ENCODE measurements at places on chromosomes 2 and 18. TPM values are rescaled to one million over a fixed set of nuclear protein-coding genes. Genes with fewer than 3 reads are reported as not detected.

Gene DQX1
- total RNA-seq: 0.98 TPM

Gene CRYBA2
- not detected for total RNA-seq

Gene SNX17
- 90.5 TPM for total RNA-seq

Gene FSHR
- total RNA-seq: not detected

Gene GCFC2
- total RNA-seq: 20.1 TPM

Gene SLC66A2
- 44.9 TPM for total RNA-seq

Gene CCDC74B
- total RNA-seq: 3.2 TPM

DNA sequence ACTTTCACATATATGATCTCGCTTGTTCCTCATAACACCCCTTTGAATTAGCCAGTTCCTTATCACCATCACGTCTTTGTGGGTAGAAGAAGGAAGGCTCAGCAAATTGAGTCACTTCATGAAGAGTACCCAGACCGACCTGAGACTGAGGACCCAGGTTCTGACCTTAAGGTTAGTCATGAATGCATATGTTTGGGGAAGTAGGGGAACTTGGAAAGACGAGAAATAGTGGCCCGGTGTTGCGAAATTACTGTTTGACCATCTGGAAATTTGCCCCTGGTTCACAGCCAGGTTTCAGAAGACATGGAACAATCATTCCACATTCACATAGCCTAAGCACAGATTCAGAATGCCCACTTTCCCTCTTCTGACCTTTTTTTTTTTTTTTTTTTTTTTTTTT lies 59.8 kb downstream of the MEIS1 start:
- DNase-seq: no peak

DNA sequence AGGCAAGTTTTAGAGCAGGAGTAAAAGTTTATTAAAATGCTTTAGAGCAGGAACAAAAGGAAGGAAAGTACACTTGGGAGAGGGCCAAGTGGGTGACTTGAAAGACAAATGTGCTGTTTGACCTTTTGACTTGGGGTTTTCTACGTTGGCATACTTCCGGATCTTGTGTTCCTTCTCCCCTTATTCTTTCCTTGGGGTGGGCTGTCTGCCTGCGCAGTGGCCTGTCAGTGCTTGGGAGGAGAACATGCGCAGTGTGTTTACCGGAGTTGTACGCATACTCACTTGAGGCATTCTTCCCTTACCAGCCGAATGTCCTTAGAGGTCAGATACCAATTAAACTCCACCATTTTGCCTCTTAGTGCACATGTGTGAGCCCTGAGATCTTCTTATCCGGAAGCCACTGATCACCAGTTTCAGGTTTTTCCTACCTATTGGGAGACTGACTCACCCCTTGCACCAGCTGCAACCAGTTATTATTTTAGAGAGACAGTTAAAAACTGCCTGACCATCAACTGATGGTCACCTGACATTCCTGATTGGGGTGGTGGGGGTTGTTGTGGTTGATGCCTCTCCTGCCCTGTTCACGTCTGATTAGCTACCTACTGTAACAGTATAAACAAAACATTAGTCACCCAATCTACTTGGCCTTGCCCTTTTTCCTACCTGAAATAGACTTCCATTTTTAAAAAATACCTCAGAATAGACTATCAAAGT lies 67.5 kb downstream of the NYAP2 start:
- DNase-seq: no peak

DNA sequence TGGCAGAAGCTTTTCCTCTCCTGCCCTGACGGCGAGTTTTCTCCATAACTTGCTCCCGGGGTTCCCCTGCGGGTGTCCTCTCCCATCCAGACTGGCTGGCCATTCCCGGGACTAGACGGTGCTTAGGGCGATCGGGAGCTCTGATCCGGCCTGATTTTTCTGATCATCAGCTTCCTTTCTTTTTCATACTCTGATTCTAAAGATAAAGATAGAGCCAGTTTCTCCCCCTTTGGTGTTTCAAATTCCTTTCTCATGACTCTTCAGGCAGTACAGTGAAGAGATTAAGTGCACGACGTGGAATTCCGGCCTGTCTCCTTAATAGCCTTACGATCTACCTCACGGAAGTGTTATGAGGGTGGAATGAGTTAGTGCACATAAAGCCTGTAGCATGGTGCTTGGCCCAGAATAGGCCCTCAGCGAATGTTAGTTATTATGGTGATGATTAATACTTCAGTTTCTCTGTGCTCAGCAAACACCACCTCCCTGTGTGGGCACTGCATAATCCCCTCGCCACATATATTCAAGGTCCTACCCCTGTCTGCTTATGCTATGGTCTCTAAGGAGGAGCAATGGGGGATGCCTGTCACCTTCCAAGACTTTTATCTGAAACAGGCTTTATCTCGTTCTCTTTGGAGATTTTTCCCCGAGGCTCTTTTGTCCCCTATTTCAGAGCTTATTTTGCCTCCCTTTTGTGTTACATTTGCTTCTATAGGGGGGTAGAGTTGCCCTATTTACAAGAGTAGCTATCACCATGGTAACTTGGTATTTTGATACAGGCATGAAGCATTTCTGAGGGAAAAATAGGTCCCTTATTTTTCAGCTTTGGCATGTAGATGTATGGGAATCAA lies 254.8 kb downstream of the CDH2 start:
- peak; percentile 32 for DNase-seq

DNA sequence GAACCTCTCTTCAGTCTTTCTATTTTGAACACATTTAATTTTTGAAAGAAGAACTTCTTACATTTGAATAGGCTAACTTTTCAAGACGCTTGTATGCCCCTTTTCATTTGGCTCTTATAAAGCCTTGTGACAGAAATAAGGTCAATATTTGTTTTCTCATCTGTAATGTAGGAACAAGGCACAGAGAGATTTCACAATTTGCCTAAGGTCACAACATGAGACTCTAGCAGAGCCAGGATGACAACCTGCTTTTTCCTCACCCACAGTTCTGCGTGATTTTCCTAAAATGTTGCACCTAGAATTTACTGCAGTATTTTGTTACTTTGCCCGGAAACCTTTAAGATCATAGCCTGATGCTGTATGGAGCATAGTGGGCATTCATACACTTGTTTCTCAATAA lies 67.4 kb downstream of the TXNL1 start:
- no peak for DNase-seq

GRCh38 chr2:12434630-12435098 lies 282.1 kb upstream of the TRIB2 start:
- no peak for DNase-seq

DNA sequence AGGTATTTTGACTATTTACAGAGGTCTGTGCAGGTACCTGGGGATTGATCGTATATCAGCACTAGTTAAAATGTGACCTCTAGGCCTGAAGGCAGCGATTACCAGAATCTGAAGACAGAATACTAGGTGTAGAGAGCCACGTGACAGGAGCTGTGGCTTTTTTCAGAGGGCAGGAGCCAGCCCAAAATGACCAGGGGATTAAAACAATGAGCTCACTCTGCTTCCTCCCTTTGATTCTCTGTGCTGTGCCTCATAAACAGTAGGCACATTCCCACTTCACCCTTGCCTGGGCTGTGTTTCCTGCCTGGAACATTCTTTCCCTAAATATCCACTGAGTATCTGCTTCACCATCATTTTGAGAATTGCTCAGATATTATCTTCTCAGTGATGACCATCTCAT lies 15.2 kb downstream of the ITGAV start:
- no peak for DNase-seq

- DNase-seq: no peak
Measured at GRCh38 chr18:31444142-31444541, 3.4 kb upstream of the DSG3 start.

GRCh38 chr2:31476511-31477180 lies 62.1 kb upstream of the XDH start:
- no peak for DNase-seq

DNA sequence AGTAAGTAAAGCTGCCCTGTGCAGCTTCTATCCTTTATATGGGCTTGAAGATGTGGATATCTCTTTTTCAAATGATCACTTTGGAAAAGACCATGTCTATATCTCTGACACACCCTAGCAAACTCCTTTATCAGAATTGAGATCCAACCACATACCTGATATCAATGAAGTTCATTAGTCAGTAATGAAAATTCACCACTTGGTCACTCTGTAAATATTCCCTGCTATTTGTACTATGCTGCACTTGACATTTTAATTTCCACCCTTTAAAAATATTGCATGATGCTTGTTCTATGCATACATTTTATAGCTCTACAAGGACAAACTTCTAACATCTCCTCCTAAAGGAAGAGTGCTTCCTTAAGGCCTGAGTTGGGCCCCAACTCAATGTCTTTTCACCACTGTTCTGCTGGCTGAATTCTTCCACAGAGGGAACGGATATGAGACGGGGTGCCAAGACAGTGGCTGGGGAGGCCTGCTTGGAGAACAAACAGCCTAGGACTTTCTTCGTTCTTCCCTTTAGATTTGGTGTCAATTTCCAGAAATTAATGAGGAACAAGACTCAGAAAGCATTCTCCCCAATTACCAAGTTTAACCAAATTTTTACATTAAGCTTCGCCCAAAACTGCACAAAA lies at the start of gene GKN2:
Gene GKN2, minus strand, starts transcription at position 7 of the 635 bp plus-strand sequence. CDS start 32 bp downstream, outside the sequence.
- DNase-seq: no peak

GRCh38 chr2:53498210-53498609 lies 269.4 kb upstream of the CHAC2 start:
- DNase-seq: no peak

GRCh38 chr18:35470435-35470834 lies 27.3 kb downstream of the INO80C start:
- no peak for DNase-seq

DNA sequence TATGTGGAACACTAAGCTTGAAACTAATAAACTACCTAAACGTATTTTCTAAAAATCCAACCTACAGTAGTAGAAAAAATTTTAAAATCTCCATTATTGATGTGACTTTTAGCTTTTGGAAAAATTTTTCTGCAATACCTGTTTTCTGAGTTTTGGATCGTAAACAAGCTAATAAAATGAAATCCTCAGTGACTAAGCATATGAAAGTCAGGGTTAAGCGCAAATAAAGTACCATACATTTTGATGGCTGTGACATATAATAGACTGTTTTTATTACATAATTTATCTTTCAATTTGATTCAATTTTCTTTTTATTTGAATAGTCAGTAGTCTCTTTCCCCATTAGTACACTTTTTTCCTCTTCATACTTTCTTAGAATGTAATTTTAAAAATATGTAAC lies 683.6 kb downstream of the NUP35 start:
- no peak for DNase-seq

DNA sequence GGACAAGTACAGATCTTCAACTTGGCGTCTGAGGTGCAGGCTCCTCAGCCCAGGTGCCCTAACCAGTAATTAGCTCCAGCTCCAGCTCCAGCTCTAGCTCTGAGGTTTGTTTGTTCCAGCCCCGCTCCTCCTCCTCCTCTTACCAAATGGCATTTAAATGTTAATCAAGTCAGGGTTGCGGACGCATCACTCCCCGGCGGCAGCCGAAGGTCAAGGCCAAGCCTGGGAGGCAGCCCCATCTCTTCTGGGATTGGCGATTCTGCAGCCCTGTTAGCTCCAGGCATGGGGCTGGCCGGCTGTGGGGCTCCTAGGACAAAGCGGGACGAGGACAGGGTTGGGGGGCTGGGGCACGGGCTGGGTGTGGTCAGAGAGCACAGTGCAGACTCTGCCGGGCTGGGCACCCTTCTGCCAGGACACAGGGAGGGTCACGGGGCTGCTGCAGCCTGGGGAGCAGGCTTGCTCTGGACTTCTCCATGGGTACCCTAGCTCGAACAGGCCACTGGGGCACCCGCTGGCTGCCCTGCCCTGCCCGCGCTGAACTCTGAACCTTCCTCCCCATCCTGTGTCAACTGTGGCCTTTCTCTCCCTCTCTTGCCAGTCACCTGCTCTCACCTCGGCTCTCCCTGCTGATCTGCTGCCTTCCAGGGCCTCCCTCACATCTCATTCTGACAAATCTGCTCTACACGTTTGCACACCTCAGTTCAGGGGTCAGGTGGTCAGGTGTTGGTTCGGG lies 203.3 kb downstream of the CELF4 start:
- no peak for DNase-seq

DNA sequence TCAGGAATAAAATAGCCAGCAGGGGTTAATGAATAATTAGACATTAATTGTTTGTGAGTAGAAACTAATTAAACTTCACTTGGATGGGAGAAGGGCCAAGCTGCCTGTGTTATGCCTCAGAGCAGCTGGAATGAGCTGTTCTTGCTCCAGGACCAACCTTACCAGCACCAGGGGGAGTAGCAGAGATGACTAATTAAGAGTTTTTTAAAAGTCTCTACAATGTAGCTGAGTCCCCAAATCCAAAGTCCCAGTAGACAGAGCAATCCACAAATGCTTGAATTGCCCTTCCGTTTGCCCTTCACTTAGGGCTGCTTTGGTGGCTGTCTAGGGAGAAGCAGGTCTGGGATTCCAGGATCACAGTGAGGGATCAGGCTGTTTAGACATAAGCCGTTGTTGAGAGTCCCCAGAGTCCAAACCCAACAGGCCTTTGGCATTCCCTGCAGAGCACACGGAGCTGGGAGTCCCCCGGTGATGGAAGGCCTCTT lies 59.4 kb downstream of the RHOB start:
- DNase-seq: no peak

GRCh38 chr18:2687390-2688001 lies 32.0 kb downstream of the SMCHD1 start:
- no peak for DNase-seq

DNA sequence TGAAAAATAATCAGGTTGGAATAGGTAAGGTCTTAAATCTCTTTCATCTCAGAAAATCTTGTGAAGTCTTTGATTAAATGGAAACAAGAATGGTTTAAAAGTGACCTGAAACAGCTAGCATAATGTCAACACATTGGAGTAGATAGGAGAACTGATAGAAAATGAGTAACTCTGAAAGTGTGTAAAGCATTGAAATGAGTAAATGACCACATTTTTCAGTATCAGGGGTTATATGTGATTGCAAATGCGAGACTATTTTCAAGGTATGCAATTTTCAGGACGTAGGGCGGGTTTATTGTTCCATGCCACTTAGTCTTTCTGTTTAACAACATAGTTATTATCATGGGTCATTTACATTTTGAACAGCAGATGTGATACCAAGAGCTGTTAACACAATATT lies 1383.2 kb downstream of the LRP1B start:
- DNase-seq: no peak

DNA sequence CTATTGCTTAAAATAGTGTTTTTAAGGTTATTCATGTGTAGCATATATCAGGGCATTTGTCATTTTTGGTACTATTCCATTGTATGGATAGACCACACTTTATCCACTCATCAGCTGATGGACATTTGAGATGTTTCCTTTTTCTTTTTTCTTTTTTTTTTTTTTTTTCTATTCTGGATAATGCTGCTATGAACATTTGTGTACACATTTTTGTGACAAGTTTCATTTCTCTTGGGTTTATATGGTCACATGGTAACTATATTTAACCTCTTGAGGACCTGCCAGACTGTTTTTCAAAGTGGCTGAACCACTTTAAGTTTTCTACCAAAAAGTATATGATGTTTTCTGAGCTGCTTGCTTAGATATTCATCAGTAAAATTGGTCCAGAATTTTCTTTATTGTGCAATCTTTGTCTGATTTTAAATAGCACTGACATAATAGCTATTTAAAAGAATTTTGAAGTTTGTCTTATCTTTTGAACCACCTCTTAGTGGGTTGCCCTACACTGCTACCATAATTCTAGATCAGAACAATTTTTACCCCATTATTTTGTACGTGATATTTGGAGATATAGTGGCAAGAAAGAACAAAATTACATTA lies 219.4 kb upstream of the SIX3 start:
- no peak for DNase-seq

- DNase-seq: no peak
Measured at GRCh38 chr2:188328419-188328818, 36.7 kb downstream of the GULP1 start.

- DNase-seq: no peak
Measured at GRCh38 chr18:35174093-35174731, 66.6 kb upstream of the ZNF397 start.
